LoVo (cell line): ENCODE measurements at places on chromosomes 7 and 10.

DNA sequence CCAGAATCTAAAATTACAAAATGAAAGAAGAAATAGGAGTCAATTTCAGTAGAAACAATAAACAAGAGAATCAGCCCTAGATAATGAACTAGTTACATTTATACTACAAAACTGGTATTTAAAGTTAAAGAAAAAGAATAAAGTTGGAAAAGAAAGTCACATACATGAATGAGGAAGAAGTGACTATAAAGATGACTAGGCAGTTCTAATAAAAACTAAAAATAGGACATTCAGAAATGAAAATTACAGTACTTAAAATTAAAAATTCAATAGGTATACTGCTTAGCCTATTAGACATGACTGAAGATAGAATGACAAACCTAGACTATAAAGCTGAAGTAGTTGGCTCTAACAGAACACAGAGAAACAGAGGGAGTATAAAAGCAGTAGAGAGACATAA, 108.8 kb downstream of the AHR start:
- DNase-seq = no peak

DNA sequence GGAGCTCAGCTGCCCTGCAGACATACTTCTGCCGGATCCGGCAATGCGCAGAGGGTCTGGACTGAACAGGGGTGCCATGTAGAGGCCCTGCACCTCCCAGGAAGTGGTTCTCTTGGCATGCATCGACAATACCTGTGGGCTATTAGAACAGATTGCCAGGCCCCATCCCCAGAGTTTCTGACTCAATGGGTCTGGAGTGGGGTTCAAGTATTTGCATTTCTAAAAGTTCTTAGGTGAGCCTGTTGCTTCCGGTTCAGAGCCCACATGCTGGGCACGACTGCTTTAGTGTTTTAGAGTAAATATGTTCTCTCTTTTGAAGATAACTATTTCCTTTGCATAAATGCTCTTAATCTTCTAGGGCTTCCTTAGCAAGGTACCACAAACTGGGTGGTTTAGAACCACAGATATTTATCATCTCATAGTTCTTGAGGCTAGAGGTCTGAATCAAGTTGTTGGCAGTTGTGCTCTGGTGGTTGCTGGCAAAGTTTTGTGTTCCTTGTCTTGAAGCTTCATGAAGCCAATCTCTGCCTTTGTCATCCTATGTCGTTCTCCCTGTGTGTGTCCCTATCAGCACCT, 435.5 kb downstream of the TCERG1L start:
- DNase-seq = no peak

- DNase-seq = no peak
Observed at GRCh38 chr7:151379534-151380198, 30.2 kb downstream of the WDR86 start.

GRCh38 chr7:25662841-25663800, 434.8 kb upstream of the NPVF start:
- DNase-seq = no peak

- DNase-seq = no peak
Observed at GRCh38 chr10:7123774-7124173, 287.1 kb downstream of the SFMBT2 start.

- no peak for DNase-seq
Observed at GRCh38 chr10:20811131-20811530, 86.0 kb downstream of the NEBL start.

- no peak for DNase-seq
Observed at GRCh38 chr7:116327752-116328151, 117.4 kb downstream of the TES start.

DNA sequence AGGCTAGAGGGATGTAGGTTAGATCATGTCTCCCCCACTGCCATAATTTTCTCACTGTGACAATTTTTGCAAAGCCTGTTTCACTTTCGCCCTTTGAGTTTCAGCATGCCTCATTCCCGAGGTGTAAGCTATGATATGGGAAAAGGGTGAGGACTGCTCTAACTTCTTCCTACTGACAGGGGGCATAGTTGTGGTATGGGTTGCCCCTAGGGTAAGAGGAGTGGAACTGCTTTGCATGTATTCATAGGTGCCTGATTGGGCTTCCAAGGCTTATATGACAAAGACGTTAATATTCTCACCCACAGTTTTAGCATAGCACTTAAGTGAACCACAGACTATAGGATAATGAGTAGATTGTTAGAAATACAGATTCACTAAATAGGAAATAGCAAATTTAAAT, 148.7 kb downstream of the BBS9 start:
- no peak for DNase-seq

GRCh38 chr10:123526356-123527064, 139.6 kb upstream of the GPR26 start:
- no peak for DNase-seq

GRCh38 chr7:101172854-101173751, 7.0 kb downstream of the NAT16 start:
- DNase-seq = peak; percentile 74

- peak; percentile 95 for DNase-seq
Observed at GRCh38 chr10:110918269-110918642, 724 bp downstream of the BBIP1 start.

DNA sequence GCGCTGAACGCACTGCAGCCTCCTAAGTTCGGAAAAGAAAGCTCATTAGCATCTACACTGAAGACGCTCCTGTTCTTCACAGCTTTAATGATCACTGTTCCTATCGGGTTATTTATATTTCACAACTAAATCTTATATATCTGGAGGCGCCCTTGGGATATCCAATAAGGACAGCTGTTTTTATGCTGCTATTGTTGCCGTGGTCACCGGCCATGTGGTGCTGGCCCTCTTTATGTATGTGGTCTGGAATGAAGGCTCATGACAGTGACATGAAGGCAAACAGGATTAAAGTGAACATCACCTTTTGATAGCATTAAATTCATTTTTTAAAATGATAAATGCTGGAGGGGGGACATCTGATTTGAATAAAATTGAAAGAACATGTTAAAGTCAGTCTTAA, 8.8 kb downstream of the BLVRA start:
- no peak for DNase-seq

- no peak for DNase-seq
Observed at GRCh38 chr7:94178230-94178629, 174.1 kb upstream of the BET1 start.

GRCh38 chr7:139887992-139888481, 59.0 kb downstream of the TBXAS1 start:
- DNase-seq = no peak

DNA sequence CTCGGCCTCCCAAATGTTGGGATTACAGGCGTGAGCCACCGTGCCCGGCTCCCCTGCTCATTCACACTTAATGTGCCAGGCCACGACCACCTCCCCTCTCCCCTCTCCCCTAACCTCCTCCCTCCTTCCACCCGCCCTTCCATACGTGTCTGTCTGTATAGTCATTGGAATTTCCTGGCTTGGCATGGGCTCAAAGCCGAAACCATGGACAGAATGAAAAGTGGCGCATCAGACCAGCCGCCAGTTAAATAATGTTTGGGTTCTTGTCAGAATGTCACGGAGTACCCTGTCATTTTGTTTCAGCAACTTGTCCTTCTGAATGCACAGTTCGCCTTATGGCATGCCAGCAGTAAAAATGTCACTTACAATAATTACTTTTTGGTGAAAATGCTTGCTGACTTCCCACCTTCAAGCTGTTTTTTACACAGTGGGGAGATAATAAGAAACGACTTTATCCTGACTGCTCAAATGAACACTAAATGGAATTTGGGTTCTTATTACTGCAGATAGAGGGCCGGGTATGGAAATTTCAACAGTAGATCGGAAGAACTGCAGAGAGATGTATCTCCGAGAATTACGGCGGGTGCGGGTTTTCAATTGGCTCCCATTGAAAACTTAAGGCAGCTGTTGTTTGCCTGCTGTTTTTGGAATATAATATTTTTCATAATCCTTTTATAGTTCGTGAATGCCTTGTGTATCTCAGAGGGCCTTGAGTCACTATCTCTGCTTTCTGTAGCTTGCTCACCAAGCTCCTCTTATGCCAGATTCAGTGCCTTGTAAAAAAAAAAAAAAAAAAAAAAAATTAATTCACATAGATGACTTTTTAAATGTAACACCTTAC, 65.5 kb upstream of the SH2B2 start:
- DNase-seq = no peak

DNA sequence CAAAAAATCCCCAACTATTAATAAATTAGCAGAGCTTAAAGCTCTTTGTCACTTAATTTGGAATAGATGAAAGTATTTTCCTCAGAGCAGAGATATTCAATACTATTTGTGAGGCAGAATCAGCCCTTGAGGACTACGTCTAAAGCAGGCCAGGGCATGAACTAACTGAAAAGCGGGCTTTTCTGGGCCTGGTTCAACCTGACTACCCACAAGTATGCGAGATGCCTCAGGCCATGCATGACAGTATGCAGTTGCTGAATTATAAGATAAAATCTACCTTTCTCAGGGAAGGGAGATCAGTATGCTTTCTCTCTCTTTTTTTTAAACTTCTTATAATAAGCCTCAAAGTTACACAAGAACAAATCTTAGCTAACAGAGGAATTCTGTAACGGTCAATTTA, 20.1 kb downstream of the TMEM168 start:
- DNase-seq = no peak

GRCh38 chr10:61000769-61001730, 57.1 kb upstream of the RHOBTB1 start:
- peak; percentile 28 for DNase-seq

DNA sequence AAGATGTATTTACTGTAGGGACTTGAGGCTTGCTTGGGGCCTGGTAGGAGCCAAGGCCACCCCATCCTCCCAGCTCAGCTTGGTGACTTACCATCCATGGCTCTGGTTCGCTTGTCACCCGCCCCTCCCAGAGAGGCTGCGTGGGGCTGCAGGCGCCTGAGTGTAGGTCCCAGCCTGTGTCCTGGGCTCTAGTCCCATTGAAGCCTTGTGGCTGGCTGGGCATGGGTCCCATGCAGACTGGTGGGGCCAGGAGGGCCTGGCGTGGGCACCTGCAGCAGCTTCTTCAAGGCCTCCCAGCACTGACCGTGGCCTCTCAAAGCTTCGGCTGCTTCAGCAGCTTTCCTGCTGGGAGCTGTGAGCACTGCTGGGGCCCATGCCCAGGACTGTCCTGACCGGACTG, 118.1 kb downstream of the INPP5A start:
- DNase-seq = no peak

GRCh38 chr7:29401769-29402168, 161.9 kb upstream of the PRR15 start:
- DNase-seq = no peak

DNA sequence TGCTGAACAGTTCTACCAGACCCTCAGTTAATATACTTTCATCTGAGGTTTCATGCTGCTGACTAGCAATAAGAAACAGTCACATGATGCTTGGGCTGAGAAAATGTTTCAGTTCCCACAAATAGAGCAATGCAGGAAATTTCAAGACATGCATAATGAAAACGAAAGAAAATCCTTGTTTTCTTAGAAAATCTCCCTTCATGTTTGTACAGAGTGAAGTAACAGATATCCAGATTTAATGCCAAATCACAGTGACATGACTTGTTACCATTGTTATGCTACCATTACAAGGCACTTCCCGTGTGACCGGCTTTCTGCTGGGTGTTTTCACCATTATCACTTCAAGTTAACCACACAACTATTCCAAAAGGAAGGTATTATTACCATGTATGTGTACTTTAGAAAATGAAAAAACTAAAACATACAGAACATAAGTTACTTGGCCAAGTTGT, 121.7 kb downstream of the DOCK4 start:
- DNase-seq = no peak

GRCh38 chr7:111783854-111784253, 221.6 kb upstream of the IMMP2L start:
- DNase-seq = no peak

DNA sequence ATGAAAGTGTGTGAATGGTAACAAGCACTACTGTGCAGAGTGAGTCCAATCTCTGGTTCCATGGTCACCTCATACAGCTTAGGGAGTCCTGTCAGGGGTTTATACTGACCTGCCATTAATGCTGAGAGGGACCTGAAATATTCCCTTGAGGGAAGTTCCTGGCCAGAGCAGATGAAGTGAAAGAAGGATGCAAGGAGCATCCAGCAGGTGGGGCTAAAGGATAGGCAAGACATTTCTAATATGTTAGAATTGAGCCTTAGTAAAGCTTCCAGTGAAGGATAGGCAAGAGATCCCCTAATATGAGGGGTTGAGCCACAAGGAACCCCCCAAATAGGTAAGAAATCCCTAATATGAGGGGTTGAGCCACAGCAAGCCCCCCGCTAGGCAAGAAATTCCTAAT, 25.5 kb upstream of the FAM221A start:
- peak; percentile 19 for DNase-seq

- DNase-seq = no peak
Observed at GRCh38 chr7:45190406-45191165, 33.0 kb downstream of the RAMP3 start.
